DMS 273 treated with DMSO at 0.1 percent for 48 hours (cell line): ENCODE measurements at places on chromosomes 16 and 17.

GRCh38 chr16:1651974-1652312 is 26.1 kb upstream of the JPT2 start:
- no peak for DNase-seq

GRCh38 chr17:59387351-59388068 is 56.1 kb downstream of the YPEL2 start:
- DNase-seq: peak; percentile 87

DNA sequence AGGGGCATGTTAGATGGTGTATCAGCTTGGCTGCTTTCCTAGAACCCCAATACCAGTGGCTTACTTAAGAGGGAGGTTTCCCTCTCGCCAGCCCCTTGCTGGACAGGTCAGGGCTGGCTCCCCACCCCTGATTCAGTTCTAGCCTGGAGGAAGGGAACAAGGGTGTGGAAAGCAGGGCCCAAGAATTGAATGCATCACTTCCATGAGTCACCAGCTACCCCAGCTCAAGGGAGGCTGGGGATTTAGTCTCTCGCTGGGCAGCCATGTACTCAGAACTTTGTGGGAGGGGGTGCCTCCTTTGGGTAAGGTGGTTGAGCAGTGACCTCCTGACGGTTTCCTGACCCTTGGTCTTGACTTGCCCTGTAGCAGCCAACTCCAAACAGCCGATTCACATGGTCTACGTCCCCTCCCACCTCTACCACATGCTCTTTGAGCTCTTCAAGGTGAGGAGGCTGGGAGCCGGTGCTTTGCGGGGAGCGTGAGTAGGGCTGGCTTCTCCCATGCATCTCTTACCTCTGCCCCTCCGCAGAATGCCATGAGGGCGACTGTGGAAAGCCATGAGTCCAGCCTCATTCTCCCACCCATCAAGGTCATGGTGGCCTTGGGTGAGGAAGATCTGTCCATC is 12.8 kb downstream of the PDK2 start:
- no peak for DNase-seq

DNA sequence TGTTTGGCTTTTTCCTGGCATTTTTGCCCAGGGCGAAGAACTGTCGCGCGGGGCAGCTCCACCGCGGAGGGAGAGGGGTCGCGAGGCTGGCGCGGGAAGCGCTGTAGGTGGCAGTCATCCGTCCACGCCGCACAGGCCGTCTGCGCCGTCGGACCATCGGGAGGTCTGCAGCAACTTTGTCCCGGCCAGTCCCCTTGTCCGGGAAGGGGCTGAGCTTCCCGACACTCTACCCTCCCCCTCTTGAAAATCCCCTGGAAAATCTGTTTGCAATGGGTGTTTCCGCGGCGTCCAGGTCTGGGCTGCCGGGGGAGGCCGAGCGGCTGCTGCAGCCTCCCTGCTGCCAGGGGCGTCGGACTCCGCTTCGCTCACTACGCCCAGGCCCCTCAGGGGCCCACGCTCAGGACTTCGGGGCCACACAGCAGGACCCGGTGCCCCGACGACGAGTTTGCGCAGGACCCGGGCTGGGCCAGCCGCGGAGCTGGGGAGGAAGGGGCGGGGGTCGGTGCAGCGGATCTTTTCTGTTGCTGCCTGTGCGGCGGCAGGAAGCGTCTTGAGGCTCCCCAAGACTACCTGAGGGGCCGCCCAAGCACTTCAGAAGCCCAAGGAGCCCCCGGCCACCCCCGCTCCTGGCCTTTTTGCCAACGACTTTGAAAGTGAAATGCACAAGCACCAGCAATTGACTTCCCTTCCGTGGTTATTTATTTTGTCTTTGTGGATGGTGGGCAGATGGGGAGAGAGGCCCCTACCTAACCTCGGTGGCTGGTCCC is 2.3 kb upstream of the CBX4 start:
- no peak for DNase-seq

GRCh38 chr16:85211271-85211801 is 99.1 kb upstream of the CIBAR2 start:
- no peak for DNase-seq

DNA sequence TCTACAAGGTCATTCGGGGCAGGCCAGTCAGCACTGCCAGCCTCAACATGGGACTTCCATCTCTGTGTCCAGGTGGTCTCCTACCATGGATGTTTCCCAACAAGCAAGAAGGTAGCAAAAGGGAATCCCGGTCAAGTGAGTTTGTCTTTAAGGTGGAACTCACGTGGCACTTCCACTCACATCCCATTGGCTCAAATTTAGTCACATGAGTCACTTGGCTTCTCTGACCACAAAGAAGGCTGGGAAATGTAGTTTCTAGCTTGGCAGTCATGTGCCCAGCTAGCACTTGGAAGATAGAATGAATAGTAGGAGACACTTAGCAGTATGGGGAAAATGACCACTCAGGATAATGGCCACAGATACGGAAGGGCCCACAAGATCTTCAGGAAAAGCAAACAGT is 106.6 kb downstream of the AIPL1 start:
- no peak for DNase-seq

DNA sequence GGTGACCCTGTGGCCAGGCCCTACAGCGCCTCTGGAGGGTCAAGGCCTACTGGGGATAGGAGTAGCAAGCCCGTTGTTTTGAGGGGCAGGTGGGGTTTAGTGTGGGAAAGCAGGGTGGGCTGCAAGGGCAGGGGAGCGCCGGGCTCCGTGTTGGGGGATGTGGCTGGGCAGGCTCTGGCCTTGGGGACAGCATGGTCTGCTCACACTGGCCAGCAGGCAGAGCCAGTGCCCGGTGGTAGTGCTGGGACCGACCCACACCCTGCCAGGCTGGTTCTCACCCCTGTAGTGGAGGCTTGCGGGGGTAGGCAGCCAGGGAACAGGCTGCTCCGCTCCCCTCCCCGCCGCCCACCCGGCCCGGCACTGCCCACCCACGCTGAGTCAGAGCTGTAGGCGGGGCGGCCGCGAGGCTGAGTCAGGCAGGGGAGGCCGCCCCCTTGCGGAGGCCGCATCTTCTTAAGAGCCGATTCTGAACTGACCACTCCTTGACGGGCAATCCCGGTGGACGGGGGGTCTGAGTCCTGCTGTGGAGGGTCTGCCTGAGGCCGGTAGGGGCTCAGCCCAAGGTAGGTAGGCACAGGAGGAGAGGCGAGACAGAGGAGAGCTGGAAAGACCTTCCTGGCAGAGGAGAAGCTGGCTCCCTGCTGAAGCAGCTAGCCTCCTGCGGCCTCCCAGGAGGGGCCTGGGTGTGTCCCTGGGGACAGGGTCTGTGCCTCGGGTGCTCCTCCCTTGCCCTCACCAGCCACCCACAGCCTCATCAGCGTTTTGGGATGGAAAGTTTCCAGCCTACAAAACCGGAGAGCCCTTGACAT is 62.4 kb downstream of the BAIAP2 start:
- DNase-seq: no peak

- no peak for DNase-seq
These were observed 22.1 kb downstream of the SLC16A3 start for GRCh38 chr17:82250868-82251500.

GRCh38 chr16:77840093-77840492 is 51.7 kb downstream of the VAT1L start:
- no peak for DNase-seq

DNA sequence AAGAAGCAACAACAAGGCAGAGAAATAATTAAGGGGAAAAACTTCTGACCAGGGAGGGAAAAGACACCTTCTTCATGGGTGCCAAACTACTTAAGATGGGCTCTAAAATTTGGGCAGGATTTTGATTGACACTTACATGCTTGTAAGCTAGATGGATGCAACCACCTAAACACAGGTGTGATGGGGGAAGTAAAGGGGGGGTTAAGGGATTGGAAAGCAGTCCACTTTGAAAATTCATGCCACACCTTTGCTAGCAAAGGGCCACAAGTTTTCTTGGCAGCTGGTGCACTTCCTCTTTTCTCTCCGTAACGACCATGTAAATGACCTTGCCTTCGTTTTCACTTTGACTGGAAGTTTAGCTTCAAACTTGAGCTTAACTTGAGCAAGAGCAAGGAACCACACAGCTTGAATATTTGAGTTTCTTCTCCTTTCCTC is 14.3 kb upstream of the PRKAR1A start:
- DNase-seq: no peak

DNA sequence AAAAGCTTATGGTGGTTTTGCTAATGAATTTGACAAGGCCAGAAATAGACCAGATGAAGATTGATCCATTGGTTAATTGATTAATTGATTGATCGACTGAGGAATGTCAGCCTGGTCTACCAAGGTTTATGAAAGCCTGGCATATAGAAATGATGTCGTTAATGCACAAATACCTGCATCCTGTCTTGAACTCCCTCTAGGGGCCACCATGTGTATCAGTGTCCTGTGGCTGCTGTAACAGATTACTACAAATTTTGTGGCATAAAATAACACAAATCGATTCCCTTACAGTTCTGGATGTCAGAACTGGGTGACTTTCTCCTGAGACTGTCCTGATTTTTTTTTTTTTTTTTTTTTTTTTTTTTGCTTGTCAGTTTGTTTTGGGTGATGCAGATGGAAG is 553.2 kb downstream of the MAF start:
- DNase-seq: no peak

DNA sequence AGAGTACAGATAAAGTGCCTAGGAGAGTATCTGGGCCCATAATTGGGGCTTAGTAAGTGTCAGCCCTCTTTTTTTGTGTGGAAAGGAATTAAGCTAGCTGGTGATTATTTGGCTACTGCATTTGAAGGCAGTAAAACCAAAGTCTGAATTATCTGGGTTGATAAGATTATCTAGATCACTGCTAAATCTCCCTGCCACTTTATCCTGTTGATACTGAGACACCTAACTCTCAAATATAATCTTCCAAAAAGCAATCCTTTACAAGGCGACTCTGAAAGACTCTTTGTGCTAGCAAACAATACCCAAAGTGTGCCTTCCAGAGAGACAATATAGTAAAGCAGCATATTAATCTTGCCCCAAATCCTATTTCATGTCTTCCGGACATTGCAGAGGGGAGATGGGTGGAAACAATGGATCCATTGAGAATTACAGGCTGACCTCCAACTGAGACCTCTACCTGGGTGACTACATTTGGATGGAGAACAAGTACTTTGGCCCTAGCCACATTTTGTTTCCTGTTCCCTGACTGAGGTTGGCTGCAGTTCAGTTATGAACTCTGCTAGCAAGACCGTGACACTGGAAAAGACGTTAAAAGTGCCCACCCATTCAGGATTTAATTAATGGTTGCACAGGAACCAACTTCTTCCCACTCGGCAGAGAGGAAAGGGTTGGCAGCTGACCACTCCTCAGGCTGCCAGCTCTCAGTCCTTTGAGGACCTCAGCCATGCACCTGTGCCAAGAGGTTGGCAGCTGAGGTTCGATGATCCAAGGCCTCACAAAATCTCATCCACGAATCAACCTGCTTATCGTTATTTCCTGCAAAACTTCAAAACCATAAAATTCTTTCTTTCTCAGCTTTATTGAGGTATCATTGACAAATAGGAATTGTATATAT is 72.6 kb downstream of the SYCE1L start:
- DNase-seq: no peak

- DNase-seq: no peak
These were observed 13.6 kb downstream of the CARHSP1 start for GRCh38 chr16:8855051-8855786.

- DNase-seq: no peak
These were observed 53.4 kb downstream of the BRIP1 start for GRCh38 chr17:61809816-61810392.

DNA sequence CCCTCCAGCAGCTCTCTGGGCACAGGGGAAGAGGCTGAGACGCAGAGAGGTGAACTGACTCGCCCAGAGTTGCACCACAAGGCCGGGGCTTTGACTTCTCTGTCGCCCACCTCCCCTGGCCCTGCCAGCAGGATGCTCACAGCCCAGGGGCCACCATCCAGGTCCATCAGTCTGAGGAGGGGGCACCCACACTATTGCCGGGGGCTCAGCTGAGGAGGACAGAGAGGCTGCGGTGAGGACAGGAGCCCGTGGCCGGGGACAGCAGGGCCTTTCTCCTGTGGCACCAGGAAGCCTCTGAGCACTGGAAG is 32.6 kb downstream of the KDM8 start:
- no peak for DNase-seq

DNA sequence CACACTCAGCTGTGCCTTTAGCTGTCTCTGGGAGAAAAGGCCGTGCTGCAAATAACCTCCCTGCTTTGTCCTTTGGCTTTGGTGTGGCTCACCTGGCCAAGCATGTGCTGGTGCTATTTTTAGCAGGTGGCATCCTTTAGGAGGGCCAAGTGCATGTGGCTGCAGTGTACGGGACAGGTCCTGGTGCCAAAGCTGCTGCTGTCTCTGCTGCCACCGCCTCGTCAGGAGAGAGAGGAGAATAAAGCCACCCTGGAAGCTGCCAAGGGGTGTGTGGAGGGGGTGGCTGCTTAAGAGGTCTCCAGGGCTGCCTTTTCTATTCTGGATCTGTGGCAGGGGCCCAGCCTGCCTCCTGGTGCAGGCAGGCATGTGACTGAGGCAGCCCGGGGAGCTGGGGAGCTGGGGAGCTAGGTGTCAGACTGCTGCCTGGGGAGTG is 6.2 kb downstream of the AKAP1 start:
- no peak for DNase-seq

GRCh38 chr17:5825717-5826330 is 241.5 kb upstream of the NLRP1 start:
- DNase-seq: no peak

- DNase-seq: no peak
These were observed at the start of gene CCR7 for GRCh38 chr17:40564883-40565768. Gene CCR7, minus strand, starts transcription at chr17:40565472. Its CDS starts 63 bp downstream, at chr17:40565409.

DNA sequence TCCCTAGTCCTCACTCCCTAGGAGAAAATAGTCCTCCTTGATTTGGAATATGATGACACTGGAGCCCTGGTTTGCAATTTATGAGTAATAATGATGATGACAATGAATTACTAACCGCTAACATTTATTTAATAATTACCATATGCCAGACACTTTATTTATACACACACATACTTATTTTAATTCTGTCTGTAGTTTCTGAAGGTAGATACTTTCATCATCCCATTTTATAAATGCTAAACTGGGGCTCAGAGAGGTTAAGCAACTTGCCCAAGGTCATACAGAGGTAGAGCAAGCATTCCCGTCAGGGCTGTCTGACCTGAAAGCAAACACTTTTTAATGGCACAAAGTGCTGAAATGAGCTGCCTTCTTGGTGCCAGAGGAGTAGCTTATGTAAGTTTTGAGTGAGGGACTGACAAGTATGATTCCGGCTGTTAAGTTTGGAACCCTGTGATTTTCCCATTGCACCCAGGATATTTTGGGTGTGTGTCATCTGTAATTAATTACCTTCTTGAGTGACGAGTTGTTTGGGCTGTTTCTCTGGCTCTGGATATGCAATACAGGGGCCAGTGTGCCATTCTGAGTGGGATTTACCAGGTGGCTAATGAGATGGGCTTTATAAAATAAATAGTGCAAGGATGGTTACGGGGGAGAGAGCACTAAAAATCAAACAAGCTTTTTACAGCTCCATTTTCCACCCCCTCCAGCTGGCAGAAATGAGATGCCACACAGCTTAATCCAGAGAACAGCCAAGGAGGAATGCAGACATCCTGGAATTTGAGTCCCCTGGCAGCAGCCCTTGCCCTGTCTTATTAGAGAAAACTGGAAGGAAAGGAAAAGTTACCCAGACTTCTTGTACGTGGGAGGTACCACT is 211.8 kb downstream of the SNX29 start:
- DNase-seq: no peak

GRCh38 chr17:68290268-68290954 is 516 bp downstream of the SLC16A6 start:
- no peak for DNase-seq

- no peak for DNase-seq
These were observed 219.7 kb downstream of the TMEM114 start for GRCh38 chr16:8370374-8371270.

- no peak for DNase-seq
These were observed 7.9 kb upstream of the TMEM220 start for GRCh38 chr17:10737736-10738135.
